ENCODE measurements at places on chromosomes 3 and 15.

- peak; percentile 8 for DNase-seq
These were observed 805.3 kb upstream of the LMCD1 start for GRCh38 chr3:7696320-7696719.

- DNase-seq = peak; percentile 77
These were observed at the start of the genes SNRPN and SNURF for GRCh38 chr15:24954783-24955530. SNRPN (plus strand) TSS chr15:24954987; CDS start chr15:24974454, 19,467 bp downstream. SNURF (plus strand) TSS chr15:24954987; CDS start chr15:24955049, 62 bp downstream.

- DNase-seq = peak; percentile 14
These were observed 177.8 kb downstream of the SERPINI1 start for GRCh38 chr3:167913219-167913835.

DNA sequence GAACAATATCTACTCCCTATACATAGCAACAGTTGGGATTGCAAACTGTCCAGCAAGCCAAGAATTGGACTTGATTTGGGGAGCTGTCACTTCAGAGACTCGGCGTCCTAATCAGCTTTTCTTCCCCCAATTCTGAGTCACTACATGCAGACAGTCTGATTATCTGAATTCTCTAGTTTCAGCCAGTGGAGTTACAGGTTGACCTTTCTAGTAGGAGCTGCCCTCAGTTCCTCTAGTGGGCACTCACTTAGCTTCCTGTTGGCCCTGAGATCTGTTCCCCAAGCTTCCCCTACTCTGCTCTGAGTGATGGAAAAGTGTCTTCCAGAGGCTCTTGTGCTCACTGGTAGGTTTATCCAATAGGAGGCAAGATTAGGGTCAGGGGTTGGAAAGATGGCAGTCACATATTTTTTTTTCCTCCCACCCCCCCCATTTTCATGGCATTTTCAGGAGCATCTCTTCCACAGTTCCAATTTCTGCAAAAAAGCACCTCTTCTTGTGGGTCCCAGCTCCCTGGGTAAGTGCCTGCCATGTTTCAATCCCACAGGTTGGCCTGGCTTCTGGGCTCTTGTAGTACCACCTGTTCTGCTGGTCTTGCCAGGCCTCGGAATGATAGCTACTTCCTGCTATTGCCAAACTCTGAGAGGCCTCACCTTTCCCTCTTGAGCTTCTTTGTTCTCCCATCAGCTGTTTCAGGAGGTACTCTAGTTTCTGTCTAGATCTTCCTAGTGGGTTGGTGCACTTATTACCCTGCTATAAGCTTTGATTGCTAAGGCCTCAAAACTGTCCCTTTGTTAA, 182.2 kb downstream of the RAP2B start:
- DNase-seq = no peak

- no peak for DNase-seq
These were observed 3.2 kb downstream of the NEIL1 start for GRCh38 chr15:75349851-75350588.

DNA sequence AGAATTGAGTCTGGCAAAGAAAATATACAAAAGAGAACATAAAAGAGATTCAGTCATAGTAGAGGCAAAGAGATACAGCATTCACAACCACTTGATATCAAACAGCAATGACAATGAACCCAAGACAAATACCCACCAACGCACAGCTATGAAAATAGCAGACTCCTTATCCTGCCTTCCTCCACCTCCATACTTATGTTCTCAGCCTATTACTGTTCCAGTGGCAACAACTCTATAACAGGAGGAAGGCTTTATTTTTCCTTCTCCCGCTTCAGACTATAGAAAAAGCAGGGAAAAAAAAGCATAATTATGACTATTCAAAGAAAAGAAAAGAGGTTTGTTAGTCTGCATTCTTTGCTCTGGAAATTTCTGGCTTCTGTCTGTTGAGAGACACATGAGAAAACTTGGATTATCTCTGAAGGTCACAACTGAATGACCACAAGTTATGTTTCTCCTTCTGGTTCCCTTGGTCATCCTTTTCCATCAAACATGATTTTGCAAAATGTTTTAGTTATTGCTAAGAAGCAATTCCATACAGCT, 81.2 kb upstream of the PLXND1 start:
- DNase-seq = peak; percentile 24

- DNase-seq = no peak
These were observed 76.6 kb upstream of the DLG1 start for GRCh38 chr3:197375001-197375441.

GRCh38 chr3:11060500-11061251, 68.1 kb downstream of the SLC6A1 start:
- DNase-seq = peak; percentile 71

GRCh38 chr3:112412494-112412893, 79.5 kb downstream of the CD200 start:
- DNase-seq = no peak

DNA sequence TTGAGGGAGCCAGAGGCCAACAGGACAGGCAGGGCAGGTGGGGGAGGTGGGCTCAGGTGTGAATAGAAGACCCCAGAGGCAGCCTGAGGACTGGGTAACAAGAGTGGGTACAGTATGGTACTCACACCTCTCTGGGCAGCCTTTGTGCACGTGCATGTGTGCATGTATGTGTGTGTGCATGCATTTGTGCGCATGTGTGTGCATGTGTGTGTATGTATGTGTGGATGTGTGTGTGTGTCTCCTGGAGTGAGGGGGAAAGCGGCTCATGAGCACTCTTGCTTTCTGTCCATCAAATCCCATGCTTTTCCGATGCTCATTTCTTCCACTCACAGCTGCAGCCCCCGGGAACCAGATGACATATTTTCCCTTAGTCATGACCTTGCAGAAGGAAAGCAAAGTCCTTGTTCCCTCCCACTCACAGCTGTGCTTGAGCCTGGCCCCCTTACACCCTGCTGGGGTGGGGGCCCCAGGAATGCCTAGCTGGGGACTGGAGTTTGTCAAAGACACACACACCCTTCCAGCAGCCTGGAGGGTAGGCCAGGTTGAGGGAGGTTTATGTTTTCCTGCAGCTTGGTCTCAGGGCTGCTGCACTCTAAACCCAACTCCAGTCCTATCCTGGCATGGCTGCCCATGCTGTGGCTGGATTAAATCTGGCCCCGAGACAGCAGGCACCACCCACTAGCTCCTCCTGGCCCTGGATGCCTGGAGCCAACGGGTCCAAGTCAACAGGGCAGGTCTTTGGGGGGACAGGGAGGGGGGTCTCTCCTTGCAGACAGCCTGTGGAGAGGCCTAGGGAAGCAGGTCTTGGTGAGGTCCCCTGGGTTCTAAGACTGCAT, 22.5 kb downstream of the CCDC33 start:
- no peak for DNase-seq

DNA sequence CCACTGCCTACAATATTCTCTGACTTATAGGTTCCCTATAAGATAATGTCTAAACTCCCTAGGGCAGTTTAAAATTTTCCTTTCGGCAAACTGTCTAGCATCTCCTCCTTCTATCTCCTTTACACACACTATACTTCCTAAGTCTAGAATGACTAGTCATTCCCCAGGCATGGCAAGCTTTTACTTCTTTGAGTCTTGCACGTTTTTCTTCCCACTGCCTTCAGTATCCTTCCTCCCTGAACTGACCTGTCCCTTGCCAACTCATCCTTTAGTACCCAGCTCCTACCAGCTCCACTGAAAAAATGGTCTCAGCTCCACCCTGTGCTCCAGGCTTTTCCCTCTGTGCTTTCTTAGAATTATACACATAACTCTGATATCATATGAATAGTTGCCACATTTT, 93.8 kb upstream of the KBTBD8 start:
- no peak for DNase-seq

- DNase-seq = no peak
These were observed 48.4 kb downstream of the ADPGK start for GRCh38 chr15:72735111-72735510.

DNA sequence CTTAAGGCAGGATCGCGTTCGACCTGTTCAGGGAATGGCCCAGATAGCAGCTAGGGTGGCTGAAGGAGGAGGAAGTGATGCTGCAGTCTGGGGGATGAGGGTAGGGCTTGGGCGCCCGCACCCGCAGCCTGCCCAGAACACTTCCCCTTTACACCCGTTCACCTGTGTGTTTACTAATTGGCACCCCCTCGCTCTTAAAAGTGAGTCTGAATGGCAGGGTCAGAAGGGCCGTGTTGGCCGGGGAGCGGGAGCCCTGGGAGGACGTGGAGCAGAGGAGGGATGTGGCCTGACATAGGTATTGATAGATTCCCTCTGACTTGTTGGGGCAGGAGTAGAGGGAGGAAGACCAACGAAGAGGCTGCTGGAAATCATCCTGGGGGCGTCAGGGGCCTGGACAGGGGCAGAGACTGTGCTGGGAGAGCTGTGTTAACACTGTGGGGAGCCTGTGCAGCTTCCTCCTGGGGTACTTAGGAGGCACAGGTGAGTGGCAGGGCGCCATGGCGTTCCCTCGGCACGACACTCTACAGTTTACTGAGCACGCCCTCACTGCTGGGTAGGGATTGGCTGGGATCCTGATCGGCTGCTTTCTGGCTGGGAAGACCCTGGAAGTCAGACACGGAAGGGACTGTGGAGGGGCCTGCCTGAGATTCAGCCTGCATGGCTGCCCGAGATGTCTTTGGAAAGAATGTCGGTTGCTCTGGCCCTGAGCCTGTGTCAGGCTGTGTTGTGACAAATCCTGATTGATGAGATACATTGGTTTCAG, 51.7 kb downstream of the SLC6A6 start:
- no peak for DNase-seq
